Glutamatergic neuron (in vitro differentiated cells): ENCODE measurements at places on chromosomes 2 and 18. TPM values are rescaled to one million over a fixed set of nuclear protein-coding genes. Genes with fewer than 3 reads are reported as not detected.
A peak's percentile ranks its signal among the peaks of the same experiment; 100 is the strongest.

GRCh38 chr18:29912351-29912750, 1130.2 kb downstream of the DSC3 start:
- no peaks in the 10 kb centered on the region for H3K27me3 ChIP-seq
- peak overlapping the region; percentile 56 for H3K27ac ChIP-seq
- H3K4me3 ChIP-seq, result no peak overlapping the region
- peaks cover 16% of the 10 kb centered on the region for H3K4me1 ChIP-seq
- peaks cover 9% of the 10 kb centered on the region for H3K36me3 ChIP-seq

The SCYGR4 gene
- not detected for total RNA-seq

The LIPG gene
- total RNA-seq, result 10.2 TPM

GRCh38 chr2:12262681-12263436, 453.9 kb upstream of the TRIB2 start:
- no peaks in the 10 kb centered on the region for H3K27me3 ChIP-seq
- DNase-seq, result no peak
- H3K4me1 ChIP-seq, result peaks cover 19% of the 10 kb centered on the region
- H3K4me3 ChIP-seq, result no peak overlapping the region
- no peak overlapping the region for H3K27ac ChIP-seq

DNA sequence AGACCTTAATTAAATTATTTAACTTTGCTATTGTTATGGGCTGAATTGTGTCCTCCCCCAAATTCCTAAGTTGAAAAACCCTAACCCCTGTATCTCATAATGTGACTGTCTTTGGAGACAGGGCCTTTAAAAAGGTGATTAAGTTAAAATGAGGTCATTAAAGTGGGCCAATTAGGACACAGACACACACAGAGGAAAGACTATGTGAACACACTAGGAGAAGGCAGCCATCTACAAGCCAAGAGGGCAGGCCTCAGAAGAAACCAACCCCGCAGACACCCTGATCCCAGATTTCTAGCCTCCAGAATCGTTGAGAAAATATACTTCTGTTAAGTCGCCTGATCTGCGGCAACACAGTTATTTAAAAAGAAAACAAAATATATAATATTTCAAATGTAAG, 6.4 kb downstream of the STK17B start:
- no peak for DNase-seq
- H3K4me3 ChIP-seq, result no peak overlapping the region
- no peak overlapping the region for H3K27ac ChIP-seq
- no peaks in the 10 kb centered on the region for H3K27me3 ChIP-seq
- no peaks in the 10 kb centered on the region for H3K36me3 ChIP-seq

DNA sequence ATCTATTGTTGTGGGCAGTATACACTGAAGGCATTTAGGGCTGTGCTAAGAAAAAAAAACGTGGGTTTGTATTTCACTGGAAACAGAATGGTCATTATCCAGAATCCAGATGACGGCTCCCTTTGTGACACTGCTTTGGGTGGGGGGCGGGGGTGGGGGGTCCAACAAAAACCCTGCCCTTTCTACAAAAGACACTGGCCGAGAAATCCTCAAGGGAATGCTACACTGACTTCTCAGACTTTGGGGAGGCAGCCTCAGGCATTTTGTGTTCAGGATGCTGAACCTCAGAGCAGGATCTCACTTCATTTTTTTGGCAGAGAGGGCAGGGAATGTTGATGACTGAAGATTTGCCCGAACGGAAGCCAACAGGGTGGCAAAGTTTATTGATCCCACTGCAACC, 417.1 kb downstream of the HRH4 start:
- peaks cover 22% of the 10 kb centered on the region for H3K4me1 ChIP-seq
- DNase-seq, result no peak
- H3K36me3 ChIP-seq, result no peaks in the 10 kb centered on the region
- no peak overlapping the region for H3K27ac ChIP-seq
- no peak overlapping the region for H3K4me3 ChIP-seq

DNA sequence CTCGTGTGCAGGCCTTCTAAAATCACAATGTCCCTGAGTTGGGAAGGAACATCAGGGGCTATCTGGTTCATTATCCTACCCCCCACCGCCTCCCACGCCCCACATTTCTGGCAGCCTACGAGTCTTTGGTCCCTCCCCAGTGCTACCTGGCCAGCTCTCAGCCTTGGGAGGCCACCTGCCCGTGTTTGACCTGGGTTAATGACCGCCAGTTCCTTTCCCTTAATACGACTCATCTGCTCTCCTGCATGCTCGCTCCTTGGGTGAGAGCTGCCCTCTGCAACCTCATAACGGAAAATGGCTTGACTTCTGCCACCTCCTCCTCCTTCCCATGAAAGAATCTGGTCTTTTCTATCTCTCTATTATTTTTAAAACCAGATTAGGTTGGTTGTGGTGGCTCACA, 112.5 kb downstream of the NEDD4L start:
- peak overlapping the region; percentile 50 for H3K27ac ChIP-seq
- H3K27me3 ChIP-seq, result peaks cover 7% of the 10 kb centered on the region
- no peak for DNase-seq

DNA sequence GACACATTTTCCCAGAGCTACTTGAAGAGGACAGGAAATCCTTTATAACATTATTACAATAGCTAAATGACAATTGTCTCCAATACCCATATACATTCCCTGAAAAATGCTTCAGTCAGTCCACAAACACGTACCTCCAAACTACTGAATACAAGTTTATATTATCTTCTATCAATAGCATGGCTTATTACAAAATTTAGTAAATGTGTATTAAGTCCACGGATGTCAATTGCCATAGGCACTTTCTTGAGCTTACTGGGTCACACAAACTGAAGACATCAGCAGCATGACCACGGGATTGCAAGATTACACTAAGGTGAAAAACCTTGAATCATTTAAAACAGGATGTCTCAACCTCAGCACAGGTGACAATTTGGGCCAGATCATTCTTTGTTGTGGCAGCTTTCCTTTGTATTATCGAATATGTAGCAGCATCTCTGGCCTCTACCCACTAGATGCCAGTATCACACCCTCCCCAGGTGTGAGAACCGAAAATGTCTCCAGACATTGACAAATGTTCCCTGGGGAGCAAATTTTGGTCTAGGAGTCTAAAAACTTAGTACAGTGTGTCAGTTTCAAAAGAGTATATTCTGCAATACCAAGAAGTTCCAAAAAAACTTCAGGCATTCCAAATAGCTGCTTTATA, 1.4 kb downstream of the MBD2 start:
- H3K36me3 ChIP-seq, result no peaks in the 10 kb centered on the region
- H3K27ac ChIP-seq, result no peak overlapping the region
- peak overlapping the region; percentile 95 for H3K4me3 ChIP-seq
- H3K4me1 ChIP-seq, result peaks cover 21% of the 10 kb centered on the region
- DNase-seq, result no peak

The TUBB6 gene
- total RNA-seq, result 35.6 TPM

The STRN gene
- 20.8 TPM for total RNA-seq

The SNORC gene
- total RNA-seq, result 2.4 TPM

The IL1A gene
- total RNA-seq, result not detected

- no peak for DNase-seq
- H3K27ac ChIP-seq, result no peak overlapping the region
- H3K27me3 ChIP-seq, result no peaks in the 10 kb centered on the region
- no peaks in the 10 kb centered on the region for H3K36me3 ChIP-seq
Measured at GRCh38 chr2:141906678-141907077, 224.1 kb downstream of the LRP1B start.

- H3K27me3 ChIP-seq, result peaks cover 1% of the 10 kb centered on the region
- H3K4me1 ChIP-seq, result peaks cover 10% of the 10 kb centered on the region
- no peak overlapping the region for H3K4me3 ChIP-seq
- H3K27ac ChIP-seq, result no peak overlapping the region
- no peak for DNase-seq
- H3K36me3 ChIP-seq, result peaks cover 19% of the 10 kb centered on the region
Measured at GRCh38 chr2:119377993-119378345, 11.2 kb downstream of the DBI start.

The VIL1 gene
- not detected for total RNA-seq

DNA sequence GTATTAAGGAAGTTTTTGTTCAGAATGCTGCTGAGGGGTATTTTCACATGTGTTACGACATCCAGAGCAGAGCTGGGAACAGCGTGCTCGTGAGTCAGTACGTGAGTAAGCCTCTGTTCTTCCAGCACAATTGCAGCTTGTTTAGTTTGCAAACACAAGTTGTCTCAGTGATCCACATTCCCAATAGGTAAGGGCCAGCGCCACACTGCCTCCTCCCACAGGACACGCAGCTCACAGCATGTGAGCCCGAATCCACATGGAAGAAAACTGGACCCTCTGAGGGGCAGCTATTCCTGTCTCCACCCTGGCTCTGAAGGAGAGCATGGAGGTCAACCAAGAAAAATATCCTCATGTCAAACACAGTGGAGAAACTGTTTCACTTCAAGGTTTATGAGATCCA, 173.9 kb upstream of the PID1 start:
- no peak overlapping the region for H3K4me3 ChIP-seq
- no peak for DNase-seq
- H3K27me3 ChIP-seq, result peaks cover 1% of the 10 kb centered on the region
- no peaks in the 10 kb centered on the region for H3K4me1 ChIP-seq
- no peaks in the 10 kb centered on the region for H3K36me3 ChIP-seq

DNA sequence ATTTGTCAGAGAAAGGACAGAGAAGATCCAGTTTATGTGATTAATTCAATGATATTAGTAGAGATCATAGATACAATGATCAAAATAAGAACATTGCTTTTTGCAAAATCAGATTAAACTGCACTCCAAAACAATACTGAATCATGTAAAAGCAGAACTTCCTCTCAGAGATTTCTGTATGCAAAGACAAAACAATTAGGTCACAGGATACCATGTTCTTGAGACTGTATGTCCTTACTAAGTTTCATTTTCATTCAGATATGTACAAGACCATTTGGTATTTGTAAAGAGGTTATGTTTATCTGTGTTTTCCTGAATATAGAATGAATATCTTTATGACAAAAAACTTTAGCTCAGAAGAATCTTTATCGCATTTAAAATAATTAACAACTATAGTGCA, 161.8 kb downstream of the DLGAP1 start:
- H3K36me3 ChIP-seq, result no peaks in the 10 kb centered on the region
- H3K4me1 ChIP-seq, result no peaks in the 10 kb centered on the region
- H3K27me3 ChIP-seq, result no peaks in the 10 kb centered on the region
- DNase-seq, result no peak
- H3K27ac ChIP-seq, result no peak overlapping the region

- DNase-seq, result no peak
- peaks cover 11% of the 10 kb centered on the region for H3K4me1 ChIP-seq
- H3K27ac ChIP-seq, result no peak overlapping the region
- H3K36me3 ChIP-seq, result peaks cover 10% of the 10 kb centered on the region
- H3K27me3 ChIP-seq, result no peaks in the 10 kb centered on the region
Measured at GRCh38 chr2:235820571-235820970, 326.7 kb downstream of the AGAP1 start.

GRCh38 chr2:82781176-82781915, 1677.7 kb downstream of the SUCLG1 start:
- no peak for DNase-seq
- H3K36me3 ChIP-seq, result no peaks in the 10 kb centered on the region
- H3K27me3 ChIP-seq, result peaks cover 1% of the 10 kb centered on the region
- H3K4me1 ChIP-seq, result no peaks in the 10 kb centered on the region
- H3K27ac ChIP-seq, result no peak overlapping the region

- H3K4me1 ChIP-seq, result no peaks in the 10 kb centered on the region
- no peak overlapping the region for H3K4me3 ChIP-seq
- no peak for DNase-seq
- H3K27me3 ChIP-seq, result no peaks in the 10 kb centered on the region
- H3K27ac ChIP-seq, result no peak overlapping the region
- H3K36me3 ChIP-seq, result no peaks in the 10 kb centered on the region
Measured at GRCh38 chr18:73896685-73897084, 250.9 kb downstream of the FBXO15 start.

DNA sequence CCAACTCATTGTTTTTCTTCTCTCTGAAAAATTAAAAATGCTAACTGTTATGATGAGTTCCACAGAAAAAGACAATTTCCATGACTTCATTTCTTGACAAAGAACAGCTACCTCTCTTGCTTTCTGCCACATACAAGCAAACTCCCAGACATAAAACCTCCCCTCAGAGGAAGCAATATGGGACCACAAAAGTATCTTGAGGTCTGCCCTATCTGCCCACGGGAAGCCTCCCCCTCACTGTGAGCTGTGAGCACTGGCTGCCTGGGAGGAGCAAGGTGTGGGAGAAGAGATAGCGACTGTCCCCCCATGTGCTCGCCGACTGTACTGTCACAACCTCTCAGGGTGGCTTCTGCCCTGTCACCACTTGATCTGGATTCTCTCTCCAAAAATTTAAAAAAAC, 69.7 kb upstream of the NRP2 start:
- no peak overlapping the region for H3K27ac ChIP-seq
- H3K36me3 ChIP-seq, result no peaks in the 10 kb centered on the region
- no peaks in the 10 kb centered on the region for H3K4me1 ChIP-seq
- H3K4me3 ChIP-seq, result no peak overlapping the region

The CTAGE1 gene
- not detected for total RNA-seq

The CERKL gene
- 5.7 TPM for total RNA-seq

DNA sequence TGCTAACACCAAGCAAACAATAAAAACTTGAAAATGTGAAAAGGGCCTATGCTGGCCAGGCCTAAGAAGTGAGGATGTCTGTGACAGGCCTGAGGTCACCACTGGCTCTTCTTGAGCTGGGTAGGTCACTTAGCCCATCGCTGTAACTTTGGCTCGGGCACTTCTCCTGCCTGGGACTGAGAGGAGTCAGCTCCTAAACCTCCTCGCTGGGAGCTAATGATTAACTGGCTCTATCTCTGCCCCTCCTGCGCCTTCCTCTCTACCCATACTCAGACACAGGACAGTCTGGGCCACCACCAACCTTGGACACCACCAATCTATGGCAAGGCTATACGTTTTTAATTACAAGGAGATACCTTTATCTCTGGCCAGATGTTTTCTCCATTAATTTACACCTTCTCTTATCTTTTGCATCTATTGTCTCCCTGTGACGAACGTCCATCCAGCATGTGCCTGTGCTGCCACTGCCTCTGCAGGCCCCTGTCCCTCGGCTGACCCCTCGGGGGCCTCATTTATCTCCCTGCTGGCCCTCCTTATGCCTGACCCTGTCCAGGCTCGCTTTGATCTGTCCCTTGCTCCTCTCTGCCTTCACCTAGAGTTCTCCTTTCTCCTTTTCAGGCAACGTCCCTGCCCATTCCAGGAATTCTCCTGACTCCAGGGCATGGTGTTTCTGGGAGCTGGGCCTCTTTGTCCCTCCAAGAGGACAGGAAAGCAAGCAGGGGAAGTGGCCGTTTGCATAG, 149.1 kb upstream of the GATA6 start:
- H3K36me3 ChIP-seq, result peaks cover 5% of the 10 kb centered on the region
- H3K4me3 ChIP-seq, result no peak overlapping the region
- H3K27me3 ChIP-seq, result peaks cover 3% of the 10 kb centered on the region

The LCT gene
- not detected for total RNA-seq

GRCh38 chr2:96267159-96267971, 1.3 kb downstream of the CIAO1 start:
- H3K36me3 ChIP-seq, result no peaks in the 10 kb centered on the region
- peak; percentile 68 for DNase-seq
- H3K27me3 ChIP-seq, result no peaks in the 10 kb centered on the region
- peaks cover 13% of the 10 kb centered on the region for H3K4me1 ChIP-seq
- no peak overlapping the region for H3K27ac ChIP-seq

The PLEKHH2 gene
- 0.71 TPM for total RNA-seq

The CFC1 gene
- 1.8 TPM for total RNA-seq

GRCh38 chr2:237774811-237775553, 23.6 kb upstream of the RBM44 start:
- H3K27me3 ChIP-seq, result peaks cover 2% of the 10 kb centered on the region
- H3K4me1 ChIP-seq, result no peaks in the 10 kb centered on the region
- H3K36me3 ChIP-seq, result no peaks in the 10 kb centered on the region
- no peak overlapping the region for H3K4me3 ChIP-seq
- H3K27ac ChIP-seq, result peak overlapping the region; percentile 68
- peak; percentile 57 for DNase-seq
